ENCODE measurements at places on chromosomes 1 and 21.

GRCh38 chr1:41799723-41800122 is 119.0 kb downstream of the HIVEP3 start:
- peak; percentile 41 for DNase-seq

DNA sequence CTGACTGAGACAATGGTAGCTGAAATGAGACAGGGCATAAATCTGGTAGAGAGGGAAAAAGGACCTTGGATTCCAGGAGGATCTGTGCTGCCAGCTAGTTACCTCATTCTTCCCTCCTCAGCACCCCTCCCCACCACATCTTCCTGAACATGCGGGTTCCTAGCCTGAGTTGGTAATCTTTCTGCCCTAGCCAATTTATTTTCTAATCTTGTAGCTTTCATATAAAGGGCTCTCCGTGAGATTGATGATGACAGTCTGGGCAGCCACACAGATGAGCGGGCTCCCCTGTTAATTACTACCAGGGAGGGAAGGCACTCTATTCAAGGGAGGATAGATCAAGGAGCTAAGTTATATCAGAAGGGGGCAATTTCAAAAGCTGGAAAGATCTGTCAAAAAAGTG is 20.2 kb downstream of the ARHGEF11 start:
- no peak for DNase-seq

DNA sequence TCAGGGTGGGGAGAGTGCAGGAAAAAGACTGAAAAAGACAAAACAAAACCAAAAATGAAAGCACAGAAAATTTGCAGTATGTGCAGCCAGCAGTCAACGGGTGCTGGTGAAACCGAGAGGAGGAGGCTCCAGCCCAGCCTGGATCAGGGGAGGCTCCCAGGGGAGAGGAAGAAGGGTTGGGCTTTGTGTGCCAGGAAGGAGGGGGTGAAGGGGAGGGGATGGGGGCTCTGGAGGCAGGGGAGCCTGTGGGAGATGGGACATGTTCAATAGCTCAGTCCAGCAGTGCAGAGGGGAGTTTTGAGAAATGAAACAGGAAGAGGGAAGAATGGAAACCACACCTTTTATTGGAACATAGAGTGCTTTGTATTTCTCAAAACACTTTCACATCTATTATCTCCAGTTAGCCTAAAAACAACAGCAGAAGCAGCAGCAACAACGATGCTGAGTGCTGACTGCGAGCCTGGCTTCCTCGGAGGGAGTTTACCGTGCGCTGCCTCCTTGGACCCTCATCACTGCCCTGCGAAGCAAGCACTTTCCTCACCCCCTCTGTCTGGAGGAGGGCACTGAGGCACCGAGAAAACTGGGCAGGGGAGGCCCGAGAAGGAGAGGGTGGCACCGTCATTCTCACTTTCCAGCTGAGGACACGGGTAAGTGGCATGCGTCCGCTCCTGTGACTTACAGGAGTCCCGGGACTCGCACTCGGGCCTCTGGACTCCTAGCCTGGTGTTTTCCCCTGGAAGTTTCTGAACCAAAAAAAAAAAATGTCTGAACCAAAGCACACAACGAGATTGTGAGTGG is 62.9 kb downstream of the MDM4 start:
- no peak for DNase-seq

DNA sequence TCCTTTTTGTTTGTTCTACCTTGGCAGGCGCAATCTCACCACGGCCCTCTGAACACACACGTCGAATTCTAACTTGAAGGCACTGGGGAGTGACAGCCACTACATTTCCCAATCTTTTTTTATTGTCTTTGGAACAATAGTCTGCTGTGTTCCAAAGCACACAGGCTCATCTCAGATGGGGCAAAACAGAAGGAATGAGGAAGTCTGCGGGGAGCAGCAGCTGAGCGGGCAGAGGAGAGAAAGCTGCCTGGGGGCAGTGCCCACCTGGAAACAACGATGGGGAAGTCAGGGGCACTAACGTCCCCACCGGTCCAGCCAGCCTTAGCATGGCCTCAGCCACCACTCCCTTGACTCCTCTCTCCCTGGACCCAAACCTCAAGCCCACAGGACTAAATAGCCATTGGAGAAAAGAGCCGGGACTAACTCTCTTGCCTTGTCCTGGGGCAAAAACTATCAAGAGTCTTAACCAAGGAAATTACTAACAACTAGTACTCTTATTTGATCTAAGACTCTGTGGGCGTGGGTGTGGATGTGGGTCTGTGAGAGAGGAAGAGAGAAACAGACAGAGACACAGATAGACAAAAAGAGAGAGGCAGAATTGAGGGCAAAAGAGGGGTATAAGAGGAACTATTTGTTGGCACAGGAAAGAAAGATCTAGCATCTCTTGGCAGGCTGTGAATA is 34.2 kb downstream of the SYF2 start:
- no peak for DNase-seq

- DNase-seq: peak; percentile 42
Measured at GRCh38 chr1:178541829-178542553, 29.1 kb downstream of the TEX35 start.

GRCh38 chr1:3135744-3136455 is 66.9 kb downstream of the PRDM16 start:
- no peak for DNase-seq

DNA sequence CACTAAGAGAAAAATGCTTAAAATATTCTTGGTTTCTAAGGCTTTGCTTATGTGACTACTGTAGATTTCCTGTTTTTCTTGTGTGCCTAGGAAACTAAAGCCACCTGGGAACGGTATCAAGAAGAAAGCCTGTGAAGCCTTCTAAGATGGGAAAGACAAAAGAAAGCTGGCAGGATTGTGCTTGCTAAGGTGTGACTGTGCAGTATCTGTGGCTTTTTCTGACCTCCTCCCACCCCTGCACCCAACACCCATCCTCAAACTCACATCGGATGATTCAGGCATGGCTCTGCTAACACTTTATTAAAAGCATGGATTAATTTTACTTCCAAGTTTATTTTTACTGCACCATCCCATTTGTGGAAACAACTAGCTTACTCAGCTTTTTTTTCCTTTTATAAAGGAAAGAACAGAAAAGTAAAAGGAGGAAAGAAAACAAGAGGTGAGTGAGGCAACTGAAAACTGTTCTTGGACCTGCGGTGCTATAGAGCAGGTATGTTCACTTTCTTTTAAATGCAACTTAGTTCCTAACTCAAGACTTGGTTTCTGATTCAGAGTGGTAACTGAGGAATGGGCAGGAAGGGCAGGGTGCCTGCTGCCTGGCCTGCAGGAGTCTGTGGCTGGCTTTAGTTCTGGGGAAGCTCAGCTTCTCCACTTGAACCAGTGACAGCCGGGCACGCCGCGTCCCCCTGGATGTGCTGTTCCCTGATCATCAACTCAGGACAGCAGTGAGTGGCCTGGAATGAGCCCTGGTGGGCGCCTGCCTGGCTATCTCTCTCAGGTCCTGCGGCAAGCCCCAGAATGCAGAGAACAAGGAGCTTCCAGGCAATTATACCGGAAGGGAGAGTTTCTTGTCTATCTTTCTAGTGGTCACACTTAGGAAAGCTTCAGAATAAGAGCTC is at the start of gene GBP6:
Gene GBP6, plus strand, starts transcription at position 422 of the 899 bp plus-strand sequence. CDS start 4,493 bp downstream, outside the sequence.
- no peak for DNase-seq

GRCh38 chr1:42317308-42317707 is 17.7 kb downstream of the FOXJ3 start:
- DNase-seq: no peak

DNA sequence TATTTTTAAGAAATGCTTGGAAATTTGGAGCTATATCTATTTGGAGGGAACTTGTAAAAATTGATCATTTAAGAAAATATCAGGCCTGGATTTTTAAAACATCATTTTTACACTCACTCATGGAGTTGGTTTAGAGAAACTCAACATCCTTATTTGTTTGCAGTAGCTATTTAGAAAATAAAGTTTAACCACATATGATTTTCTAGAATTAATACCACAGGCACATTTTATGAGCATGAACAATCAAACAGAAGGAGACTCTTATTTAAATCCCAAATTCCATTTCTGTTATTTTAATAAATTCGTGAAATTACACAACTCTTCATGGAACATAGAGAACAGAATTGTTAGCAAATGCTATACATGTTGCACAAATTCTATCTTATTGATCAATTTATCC is 3.2 kb downstream of the CDKN2C start:
- no peak for DNase-seq

- DNase-seq: no peak
Measured at GRCh38 chr1:184456189-184456588, 69.4 kb downstream of the C1orf21 start.

DNA sequence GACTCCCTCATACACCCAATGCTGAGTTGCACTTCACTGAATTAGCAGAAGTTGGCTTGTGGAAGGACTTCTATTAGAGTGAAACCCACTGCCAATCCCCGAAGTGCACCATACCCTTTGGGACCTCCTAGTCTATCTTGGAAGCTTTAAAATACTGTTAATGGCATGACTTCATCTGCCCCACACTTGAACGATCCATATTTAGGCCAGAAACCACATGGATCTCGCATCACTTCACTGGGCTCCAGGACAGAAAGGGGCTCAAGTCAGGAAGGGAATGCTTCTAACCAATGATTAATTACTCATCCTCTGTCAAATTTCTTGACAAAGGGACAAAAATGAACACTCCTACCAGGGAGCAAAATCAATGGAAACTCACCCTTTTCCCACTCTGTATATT is 69.1 kb downstream of the BCAR3 start:
- DNase-seq: no peak

GRCh38 chr1:180198196-180198595 is 31.9 kb upstream of the LHX4 start:
- DNase-seq: no peak

- DNase-seq: no peak
Measured at GRCh38 chr1:54359393-54360162, 46.6 kb downstream of the SSBP3 start.

DNA sequence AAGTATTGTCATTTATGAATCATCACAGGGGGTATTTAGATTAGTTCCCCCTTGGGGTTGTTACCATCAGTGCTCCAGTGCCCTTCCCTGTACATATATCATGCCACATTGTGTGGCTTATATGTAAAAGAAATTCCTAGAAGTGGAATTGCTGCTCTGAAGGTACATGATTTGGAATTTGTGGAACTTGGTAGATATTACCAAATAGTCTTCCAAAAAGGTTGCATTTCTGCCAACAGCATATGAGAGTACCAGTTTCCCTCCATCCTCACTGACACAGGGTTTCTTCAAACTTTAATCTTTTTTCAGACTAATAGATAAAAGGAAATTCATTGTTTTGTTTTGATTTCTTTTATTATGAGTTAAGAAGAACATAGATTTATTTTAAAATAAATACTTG is 41.3 kb downstream of the AKNAD1 start:
- DNase-seq: no peak

- DNase-seq: peak; percentile 2
Measured at GRCh38 chr1:69862906-69863305, 295.2 kb downstream of the LRRC7 start.

DNA sequence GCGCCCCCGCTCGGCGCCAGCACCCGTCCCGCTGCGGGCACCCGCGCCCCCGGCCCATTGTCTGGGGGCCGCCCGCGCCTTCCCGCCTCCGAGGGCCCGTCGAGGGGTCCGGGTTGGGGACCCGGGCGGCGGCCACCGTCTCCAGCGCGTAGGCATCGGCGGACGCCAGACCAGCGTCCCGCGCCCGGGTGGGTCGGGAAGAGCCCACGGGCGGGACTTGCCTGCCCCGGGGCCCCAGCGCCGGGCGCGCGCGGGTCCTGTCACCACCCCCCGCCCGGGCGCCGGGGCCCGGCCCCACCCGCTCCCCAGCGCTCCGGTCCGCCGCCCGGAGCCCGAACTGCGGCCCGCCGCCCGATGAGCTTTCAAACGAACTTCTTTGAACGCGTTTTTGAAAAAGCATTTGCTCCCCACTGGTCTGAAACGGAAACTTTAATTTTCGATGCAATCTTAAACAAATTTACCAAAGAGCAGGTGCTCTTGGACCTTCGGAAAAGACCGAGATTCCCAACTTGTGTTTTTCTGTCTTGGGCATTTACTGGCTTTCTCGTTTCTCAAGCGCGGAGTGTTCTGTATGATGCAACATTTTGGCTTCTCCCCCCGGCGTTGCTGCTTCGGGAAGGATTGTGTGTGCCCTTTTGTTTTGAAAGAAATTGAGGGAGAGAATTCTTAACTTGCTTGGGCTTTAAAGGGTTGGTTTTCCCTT is 615 bp downstream of the CLIC4 start:
- DNase-seq: peak; percentile 40

- DNase-seq: no peak
Measured at GRCh38 chr1:7821282-7821681, 31.6 kb downstream of the UTS2 start.

DNA sequence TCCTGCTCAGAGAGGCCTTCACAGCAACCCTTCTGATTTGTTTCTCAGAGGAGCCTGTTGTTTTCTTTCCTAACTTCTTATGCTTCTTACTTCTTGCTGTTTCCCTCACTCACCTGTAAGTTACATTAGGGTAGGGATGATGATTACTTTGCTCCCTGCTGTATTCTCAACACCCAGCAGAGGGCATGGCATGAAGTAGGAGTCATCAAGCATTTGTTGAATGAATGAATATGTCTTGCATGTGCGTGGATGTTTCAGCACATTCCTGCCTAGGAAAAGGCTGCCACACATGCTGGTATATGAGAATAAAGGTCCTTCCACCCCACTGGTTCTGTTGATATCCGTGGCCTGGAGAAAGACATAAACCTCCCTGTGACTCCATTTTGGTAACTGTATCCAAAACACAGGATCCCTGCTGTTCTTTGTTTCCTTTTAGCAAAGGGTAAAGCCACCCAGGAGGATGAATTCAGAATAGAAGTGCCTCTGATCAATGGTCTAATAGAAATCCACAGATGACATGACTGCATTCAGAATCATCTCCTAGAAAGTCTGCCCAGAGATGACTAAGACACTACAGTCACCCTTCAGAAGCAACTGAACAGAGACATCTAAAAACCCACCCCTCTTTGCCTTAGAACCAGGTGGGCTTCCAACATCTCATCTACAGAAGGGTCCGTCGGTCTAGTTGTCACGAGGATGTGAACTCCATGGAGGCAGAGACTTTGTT is 168.8 kb downstream of the ZSCAN20 start:
- no peak for DNase-seq

DNA sequence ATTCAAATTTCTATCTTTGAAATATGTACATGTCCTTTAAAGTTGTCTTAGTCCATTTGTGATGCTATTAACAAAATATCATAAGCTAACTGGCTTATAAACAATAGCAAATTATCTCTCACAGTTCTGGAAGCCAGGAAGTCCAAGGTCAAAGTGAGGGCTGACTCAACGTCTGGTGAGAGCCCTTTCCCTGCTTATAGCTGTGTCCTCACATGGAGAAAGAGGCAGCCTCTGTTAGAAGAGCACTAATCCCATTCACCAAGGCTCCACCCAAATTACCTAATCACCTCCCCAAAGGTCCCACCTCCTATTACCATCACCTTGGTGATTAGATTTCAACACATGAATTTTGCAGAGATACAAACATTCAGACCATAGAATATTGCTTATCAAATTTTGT is 450.1 kb upstream of the BEND5 start:
- DNase-seq: no peak
